ENCODE measurements at places on chromosomes 13 and 19.

GRCh38 chr13:48346583-48346982 is 43.0 kb downstream of the RB1 start:
- DNase-seq = no peak

GRCh38 chr19:13872695-13873389 is 4.1 kb upstream of the NANOS3 start:
- DNase-seq = no peak

GRCh38 chr13:99659866-99660554 is 158.7 kb downstream of the TM9SF2 start:
- DNase-seq = no peak

GRCh38 chr19:49409441-49410029 is 13.7 kb downstream of the PTH2 start:
- no peak for DNase-seq

GRCh38 chr13:68810660-68811059 is 1297.0 kb upstream of the ATXN8OS start:
- no peak for DNase-seq

- no peak for DNase-seq
These were observed 45.7 kb upstream of the F7 start for GRCh38 chr13:113059891-113060290.

DNA sequence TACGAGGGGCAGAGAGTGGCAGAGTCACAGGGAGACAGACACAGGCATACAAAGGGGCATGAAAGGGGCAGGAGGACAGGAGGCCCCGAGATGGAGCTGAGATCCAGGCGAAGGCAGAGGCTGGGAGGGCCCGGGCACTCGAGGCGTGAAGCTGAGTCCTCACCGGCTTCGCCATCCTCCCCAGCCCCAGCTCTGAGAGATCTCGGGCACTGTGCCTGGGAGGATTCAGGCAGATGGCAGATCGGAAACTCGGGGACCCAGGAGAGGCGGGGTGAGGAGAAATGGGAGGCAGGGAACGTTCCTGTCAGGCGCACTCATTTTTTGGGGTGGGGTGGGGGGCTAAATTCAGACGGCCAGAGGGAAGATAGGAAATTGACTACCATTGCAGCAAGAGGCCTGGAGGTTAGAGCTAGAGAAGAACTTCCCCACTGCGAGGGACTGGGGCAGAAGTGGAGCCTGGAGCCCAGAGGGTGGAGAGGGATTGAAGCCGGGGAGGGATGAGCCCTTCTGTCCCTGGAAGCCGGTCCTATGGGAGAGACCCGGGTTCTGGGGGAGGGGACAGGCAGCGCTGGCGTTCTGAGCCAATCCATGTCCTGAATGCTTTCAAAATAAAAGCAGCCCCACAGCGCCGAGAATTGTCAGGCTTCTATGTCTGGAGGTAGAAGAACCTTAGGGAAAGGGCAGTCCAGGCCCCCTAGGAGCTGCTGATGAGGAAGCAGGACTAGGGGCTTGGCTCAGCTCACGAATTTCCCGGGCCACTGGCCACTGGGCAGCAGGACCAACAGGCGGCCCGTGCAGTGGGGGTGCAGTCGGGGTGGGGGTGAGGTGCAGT is 12.6 kb downstream of the LRRC4B start:
- DNase-seq = no peak

DNA sequence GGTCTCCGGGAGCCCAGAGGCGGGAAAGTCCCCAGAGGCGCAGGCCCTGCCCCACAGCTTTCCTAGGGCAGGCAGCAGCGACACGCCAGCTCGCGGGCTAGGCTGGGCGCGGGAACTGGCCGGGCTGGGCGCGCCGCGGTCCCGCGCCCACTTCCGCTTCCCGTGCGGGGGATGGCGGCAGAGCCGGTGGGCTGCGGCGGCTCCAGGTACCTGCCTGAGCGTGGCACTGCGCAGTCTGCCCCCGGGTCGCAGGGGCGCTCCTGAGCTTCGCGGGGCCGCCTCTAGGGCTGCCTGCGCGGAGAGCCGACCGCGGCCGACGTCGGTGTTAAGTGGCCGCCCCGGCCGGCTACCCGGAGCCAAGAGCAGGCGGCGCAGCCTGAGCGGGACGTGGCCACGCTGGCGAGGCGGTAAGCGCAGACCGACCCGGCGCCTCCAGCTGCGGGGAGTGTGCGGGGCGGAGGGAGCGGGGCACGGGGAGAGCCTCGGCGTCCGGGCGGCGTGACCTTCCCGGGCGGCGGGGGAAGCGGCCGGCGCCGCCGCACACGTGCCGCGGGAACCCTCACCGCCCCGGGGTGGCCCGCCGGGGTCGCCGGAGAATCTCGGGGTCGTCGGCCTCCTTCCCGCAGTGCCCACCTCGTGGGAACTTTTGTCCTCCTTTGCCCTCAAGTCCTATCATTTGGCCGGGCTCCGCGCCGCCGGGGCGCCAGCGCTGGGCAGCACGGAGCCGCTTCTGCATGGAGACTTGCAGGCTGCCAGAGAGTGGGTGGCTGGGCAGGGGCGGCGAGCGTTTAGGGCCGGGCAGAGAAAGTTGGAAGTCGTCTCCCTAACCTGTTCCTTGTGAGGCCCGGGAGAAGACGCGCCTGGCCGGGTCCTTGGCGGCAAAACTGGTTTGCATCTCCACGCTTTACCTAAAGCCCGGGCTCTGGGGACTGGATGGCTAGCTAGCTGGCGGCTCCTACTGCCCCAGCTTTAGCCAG is 31.4 kb upstream of the MPHOSPH8 start:
- DNase-seq = no peak

DNA sequence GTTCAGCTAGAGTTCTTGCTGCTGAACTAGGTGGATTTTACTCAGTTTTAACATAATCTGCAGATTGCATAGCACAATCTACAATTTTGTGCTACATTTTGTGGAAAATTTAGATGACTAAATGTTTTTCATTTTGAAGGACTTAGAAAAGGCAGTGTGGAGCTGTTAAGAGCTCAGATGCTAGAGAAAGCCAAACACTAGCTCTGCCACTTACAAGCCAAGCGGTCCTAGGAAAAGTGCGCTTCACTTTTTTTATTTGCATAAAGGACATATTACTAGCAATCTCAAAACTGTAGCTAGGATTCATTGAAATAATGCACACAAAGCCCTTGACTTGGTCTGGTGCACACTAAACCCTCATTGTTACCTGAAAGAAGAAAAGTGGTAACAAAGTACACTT is 8.1 kb upstream of the CSNK1A1L start:
- no peak for DNase-seq

DNA sequence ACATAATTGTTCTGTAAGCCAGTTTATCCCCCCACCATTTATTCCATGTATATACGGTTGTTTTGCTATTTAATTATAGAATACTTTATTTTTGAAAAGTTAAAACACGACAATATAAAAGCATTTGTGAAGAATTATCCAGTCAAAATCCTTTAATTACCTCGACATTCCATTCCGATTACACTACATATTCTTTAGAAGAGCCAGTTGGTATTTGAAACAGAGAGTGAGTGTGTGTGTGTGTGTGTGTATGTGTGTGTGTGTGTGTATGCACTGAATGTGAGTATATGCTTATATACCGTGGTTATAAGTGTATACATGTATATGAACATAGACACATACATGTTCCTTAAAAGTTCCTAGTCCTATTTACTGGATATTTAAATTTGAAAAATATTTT is 87.8 kb upstream of the KLF5 start:
- DNase-seq = no peak

DNA sequence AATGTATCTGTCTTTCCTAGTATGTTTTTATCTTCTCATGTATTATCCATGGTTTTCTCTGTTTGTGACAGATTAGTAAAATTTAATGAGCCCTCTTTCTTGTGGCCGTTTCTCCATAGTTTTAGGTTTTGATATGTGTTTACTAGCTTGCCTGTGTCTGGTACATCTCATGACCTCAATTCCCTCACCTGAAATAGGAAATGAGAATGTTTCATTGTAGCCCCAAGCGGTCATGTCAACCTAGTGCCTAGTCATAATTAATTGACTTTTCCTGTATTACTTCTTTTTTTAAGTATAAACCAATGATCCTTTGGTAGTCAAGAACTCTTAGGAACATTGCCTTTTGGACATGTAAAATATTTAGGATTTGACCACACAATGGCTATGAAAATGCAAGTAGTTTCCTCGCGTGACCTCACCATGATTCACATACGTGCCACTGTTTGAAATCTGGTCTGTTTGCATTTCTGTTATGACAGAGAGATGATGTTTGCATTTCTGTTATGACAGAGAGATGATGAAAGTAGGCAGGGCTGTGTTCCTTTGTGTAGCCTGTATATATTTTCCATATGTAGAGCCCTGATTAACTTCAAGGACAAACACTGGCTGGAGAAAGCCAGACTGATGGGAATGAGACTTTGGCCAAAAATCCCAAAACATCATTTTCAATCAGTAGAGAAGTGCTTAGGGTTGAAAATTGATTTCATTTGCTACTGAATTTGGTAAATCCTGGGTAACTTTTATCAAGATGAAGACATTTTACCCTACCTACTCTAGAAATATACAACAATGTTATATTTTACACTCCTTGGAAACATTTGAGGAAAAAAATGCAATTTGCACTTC is 104.8 kb downstream of the TNFRSF19 start:
- no peak for DNase-seq

DNA sequence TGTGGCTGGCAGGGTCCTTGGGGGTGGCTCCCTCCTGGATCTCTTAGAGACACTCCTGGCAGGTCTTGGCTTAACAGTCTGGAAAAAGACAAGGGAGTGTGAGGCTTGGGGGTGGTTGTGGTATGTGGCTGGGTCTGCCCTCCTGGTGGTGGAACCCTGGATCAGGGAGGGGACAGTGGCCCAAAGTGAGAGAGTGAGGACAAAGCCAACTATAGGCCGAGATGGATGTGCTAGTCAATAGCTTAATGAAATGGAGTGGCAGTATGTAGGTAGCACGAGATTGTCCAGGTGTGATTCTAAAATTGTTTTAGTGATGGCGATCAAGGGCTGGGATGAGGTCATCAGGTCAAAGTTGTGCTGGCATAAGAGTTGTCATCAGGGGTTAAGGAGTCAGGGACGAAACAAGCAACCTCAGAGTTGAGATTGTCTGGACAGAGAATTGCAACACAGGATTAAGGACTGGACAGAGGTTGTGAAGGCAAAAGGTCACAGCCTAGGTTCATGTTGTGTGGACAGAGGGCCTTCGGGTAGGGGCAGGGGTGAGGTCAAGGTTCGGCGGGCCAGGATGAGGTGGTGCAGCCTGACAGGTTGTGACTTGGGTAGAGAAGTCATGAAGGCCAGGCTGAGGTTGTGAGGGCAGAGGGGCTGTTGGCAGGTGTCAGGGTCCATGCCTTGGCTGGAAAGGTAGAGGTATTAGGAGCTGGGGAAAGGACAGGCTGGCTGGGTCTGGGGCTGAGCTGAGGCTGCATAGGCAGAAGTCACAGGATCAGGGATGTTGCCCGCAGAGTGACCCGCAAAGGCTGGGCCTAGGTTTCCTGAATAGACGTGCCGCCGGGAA is 4.5 kb upstream of the RASAL3 start:
- DNase-seq = no peak

- DNase-seq = no peak
These were observed 541.4 kb upstream of the SLITRK5 start for GRCh38 chr13:87129602-87130300.

DNA sequence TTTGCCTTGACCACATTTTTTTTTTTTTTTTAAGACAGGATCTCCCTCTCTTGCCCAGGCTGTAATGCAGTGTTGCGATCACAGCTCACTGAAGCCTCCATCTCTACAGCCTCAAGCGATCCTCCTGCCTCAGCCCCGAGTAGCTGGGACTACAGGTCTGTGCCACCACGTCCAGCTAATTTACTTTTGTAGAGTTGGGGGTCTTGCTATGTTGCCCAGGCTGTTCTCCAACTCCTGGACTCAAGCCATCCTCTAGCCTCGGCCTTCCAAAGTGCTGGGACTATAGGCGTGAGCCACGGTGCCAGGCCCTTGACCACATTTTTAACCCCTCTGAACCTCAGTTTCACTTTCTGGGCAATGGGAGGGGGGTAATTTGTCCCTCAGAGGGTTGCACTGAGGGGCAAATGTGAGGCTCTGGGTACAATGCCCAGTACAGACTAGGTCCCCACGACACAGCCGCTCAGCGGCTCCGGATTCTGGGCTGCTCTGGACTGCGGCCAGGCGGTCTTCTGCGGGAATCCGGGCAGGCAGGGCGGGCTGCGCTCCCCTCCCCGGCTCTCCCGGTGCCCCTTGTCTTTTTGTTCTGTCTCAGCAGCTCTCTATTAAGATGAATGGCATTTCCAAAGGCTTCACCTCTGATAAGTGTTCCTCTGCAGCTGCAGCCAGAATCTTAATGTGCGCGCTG is 3.8 kb upstream of the ALOX5AP start:
- DNase-seq = no peak

- no peak for DNase-seq
These were observed 95.6 kb downstream of the ATP11A start for GRCh38 chr13:112785483-112785856.

GRCh38 chr13:22549126-22549525 is 631.7 kb upstream of the SGCG start:
- DNase-seq = no peak

GRCh38 chr19:2561221-2561620 is 85.3 kb downstream of the GADD45B start:
- DNase-seq = no peak

DNA sequence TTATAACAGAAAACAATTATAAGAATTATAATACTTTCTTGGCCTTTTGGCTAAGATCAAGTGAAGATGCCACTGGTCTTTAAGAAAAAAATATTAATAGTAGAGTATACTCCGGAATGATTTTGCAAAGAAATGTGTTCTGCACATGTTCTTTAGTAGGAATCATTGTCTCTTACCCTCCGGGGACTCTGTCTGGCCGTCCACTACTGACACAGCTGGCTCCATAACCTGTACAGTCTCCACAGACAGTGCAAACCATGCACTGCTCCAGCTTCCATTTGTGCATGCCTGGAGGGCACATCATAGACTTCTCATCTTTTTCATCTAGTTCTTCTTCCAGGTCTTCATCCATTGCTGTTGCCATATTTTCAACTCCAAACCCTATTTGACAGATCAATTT is 75.9 kb downstream of the MYCBP2 start:
- no peak for DNase-seq

- no peak for DNase-seq
These were observed 5.6 kb upstream of the ZNF607 start for GRCh38 chr19:37725181-37725580.

DNA sequence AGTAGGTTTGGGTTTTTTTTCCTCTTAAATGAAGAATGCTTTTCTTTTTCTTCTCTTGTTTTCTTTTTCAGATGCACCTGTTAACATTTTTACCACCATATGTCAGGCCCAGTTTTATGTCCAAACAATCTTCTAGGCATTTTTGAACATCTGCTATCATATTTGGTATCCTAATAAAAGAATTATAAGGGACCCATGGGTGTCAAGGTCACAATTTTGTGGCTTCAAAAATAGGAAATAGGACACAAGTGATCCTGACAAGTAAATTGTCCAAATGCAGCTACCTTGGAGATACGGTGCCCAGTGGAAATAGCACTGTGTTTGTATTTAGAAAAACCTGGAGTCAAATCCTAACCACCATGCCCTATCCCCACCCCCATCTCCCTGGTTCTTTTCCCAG is 270.3 kb downstream of the MZT1 start:
- no peak for DNase-seq
